ENCODE measurements at places on chromosomes 3 and 15. TPM values are rescaled to one million over a fixed set of nuclear protein-coding genes. Genes with fewer than 3 reads are reported as not detected.

DNA sequence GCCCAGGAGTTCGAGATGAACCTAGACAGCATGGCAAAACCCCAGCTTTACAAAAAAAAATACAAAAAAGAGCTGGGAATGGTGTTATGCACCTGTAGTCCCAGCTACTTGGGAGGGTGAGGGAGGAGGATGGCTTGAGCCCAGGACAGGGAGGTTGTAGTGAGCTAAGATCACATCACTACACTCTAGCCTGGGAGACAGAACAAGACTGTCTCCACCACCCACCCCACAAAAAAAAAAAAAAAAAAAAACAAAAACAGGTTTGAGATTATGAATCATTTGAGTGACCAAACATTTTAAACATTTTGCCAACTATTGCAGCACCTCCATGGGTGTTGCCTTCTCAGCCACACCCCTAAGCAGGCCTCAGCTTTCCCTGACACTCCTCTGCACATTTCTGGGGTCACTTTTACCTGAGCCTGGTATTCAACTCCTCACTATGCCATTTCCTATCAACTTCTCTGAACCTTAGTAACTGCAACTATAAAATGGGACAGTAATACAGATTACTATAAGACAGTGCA lies 41.8 kb downstream of the IL5RA start:
- no peaks in the 10 kb centered on the region for H3K4me1 ChIP-seq
- no peak overlapping the region for H3K4me3 ChIP-seq
- no peaks in the 10 kb centered on the region for H3K36me3 ChIP-seq
- no peaks in the 10 kb centered on the region for H3K27me3 ChIP-seq
- no peak overlapping the region for H3K27ac ChIP-seq

DNA sequence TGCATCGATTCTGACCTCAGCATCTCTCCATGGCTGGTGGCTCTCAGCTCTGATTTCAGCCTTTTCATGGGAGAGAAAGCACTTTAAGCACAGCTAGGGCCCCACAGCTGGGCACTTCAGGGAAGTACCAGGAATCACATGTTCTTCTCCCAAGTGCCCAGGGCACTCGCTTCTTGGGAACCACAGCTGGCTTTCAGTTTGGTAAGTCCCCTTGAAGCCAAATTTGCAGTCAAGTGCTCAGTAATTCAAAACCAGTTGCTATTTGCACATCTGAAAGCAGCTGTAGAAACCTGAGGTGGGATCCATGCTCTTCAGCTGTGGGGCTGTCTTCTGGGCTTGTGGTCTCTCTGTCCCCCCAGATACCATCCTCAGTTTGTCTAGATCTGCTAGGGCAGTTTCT lies 12.8 kb downstream of the GABRA5 start:
- no peaks in the 10 kb centered on the region for H3K36me3 ChIP-seq
- no peak overlapping the region for H3K4me3 ChIP-seq
- H3K27ac ChIP-seq = no peak overlapping the region
- no peaks in the 10 kb centered on the region for H3K27me3 ChIP-seq
- no peaks in the 10 kb centered on the region for H3K4me1 ChIP-seq
- no peak for DNase-seq

- H3K27me3 ChIP-seq = no peaks in the 10 kb centered on the region
- no peaks in the 10 kb centered on the region for H3K4me1 ChIP-seq
- DNase-seq = no peak
- H3K27ac ChIP-seq = no peak overlapping the region
Measured at GRCh38 chr3:32319607-32320006, 72.0 kb upstream of the CMTM7 start.

- peaks cover 11% of the 10 kb centered on the region for H3K27me3 ChIP-seq
- DNase-seq = no peak
- H3K4me3 ChIP-seq = no peak overlapping the region
Measured at GRCh38 chr3:137766041-137766875, 2.1 kb downstream of the SOX14 start.

GRCh38 chr3:57956833-57957174 lies 51.4 kb upstream of the FLNB start:
- peak overlapping the region; percentile 26 for H3K27ac ChIP-seq
- H3K4me1 ChIP-seq = peaks cover 35% of the 10 kb centered on the region
- no peaks in the 10 kb centered on the region for H3K27me3 ChIP-seq
- DNase-seq = no peak

GRCh38 chr15:92638291-92638708 lies 17.3 kb downstream of the FAM174B start:
- H3K4me3 ChIP-seq = no peak overlapping the region
- peaks cover 6% of the 10 kb centered on the region for H3K4me1 ChIP-seq
- H3K27ac ChIP-seq = no peak overlapping the region

GRCh38 chr15:76341366-76342057 lies 4.9 kb downstream of the ISL2 start:
- H3K27ac ChIP-seq = no peak overlapping the region
- peaks cover 99% of the 10 kb centered on the region for H3K27me3 ChIP-seq
- H3K4me1 ChIP-seq = no peaks in the 10 kb centered on the region
- DNase-seq = no peak

- no peak overlapping the region for H3K4me3 ChIP-seq
- H3K36me3 ChIP-seq = no peaks in the 10 kb centered on the region
- H3K4me1 ChIP-seq = no peaks in the 10 kb centered on the region
- H3K27ac ChIP-seq = no peak overlapping the region
- DNase-seq = no peak
- H3K27me3 ChIP-seq = no peaks in the 10 kb centered on the region
Measured at GRCh38 chr15:51313074-51313393, 25.4 kb downstream of the CYP19A1 start.

- no peaks in the 10 kb centered on the region for H3K27me3 ChIP-seq
- H3K4me1 ChIP-seq = peaks cover 16% of the 10 kb centered on the region
- no peak for DNase-seq
- H3K36me3 ChIP-seq = no peaks in the 10 kb centered on the region
Measured at GRCh38 chr15:67957435-67958132, 96.5 kb upstream of the PIAS1 start.

- no peaks in the 10 kb centered on the region for H3K4me1 ChIP-seq
- no peaks in the 10 kb centered on the region for H3K27me3 ChIP-seq
- H3K36me3 ChIP-seq = no peaks in the 10 kb centered on the region
- no peak overlapping the region for H3K27ac ChIP-seq
- no peak overlapping the region for H3K4me3 ChIP-seq
Measured at GRCh38 chr15:47041301-47041700, 676.0 kb upstream of the SEMA6D start.

GRCh38 chr3:14222900-14223594 lies 44.4 kb downstream of the LSM3 start:
- no peak overlapping the region for H3K4me3 ChIP-seq
- no peak overlapping the region for H3K27ac ChIP-seq
- no peak for DNase-seq

KCNH8 gene
- 0.08 TPM for total RNA-seq

ARMC8 gene
- total RNA-seq = 33.8 TPM
